A549 treated with Mapracorat at 1 μM for 4 hours (cell line): ENCODE measurements at places on chromosomes 16 and 17. TPM values are rescaled to one million over a fixed set of nuclear protein-coding genes. Genes with fewer than 3 reads are reported as not detected.

SOST gene
- total RNA-seq: not detected in 5 replicates

CLEC3A gene
- total RNA-seq: not detected in 5 replicates

TANGO6 gene
- 5.6 to 7.0 TPM (median 6.4 TPM) in 5 replicates for total RNA-seq

CBX4 gene
- total RNA-seq: 26.8 to 38.7 TPM (median 35.5 TPM) in 5 replicates

RAB11FIP4 gene
- 1.5 to 2.2 TPM (median 1.6 TPM) in 5 replicates for total RNA-seq

MYO1D gene
- 1.9 to 3.3 TPM (median 2.8 TPM) in 5 replicates for total RNA-seq

LGALS9 gene
- total RNA-seq: 0.93 to 1.9 TPM (median 1.6 TPM) in 5 replicates
